Vein endothelial cell (primary cell): ENCODE measurements at places on chromosomes 7 and 10. TPM values are rescaled to one million over a fixed set of nuclear protein-coding genes. Genes with fewer than 3 reads are reported as not detected.

PCLO gene
- 3.8 and 3.9 TPM in 2 replicates for total RNA-seq

EGR2 gene
- 0.10 and 0.33 TPM in 2 replicates for total RNA-seq

DGKI gene
- 1.3 and 1.8 TPM in 2 replicates for total RNA-seq

LRMDA gene
- total RNA-seq = 18.3 TPM in 2 replicates

GPER1 gene
- total RNA-seq = 2.3 and 4.5 TPM in 2 replicates

FEZF1 gene
- not detected in 2 replicates for total RNA-seq

MKI67 gene
- total RNA-seq = 17.6 and 37.2 TPM in 2 replicates

OR2A7 gene
- total RNA-seq = not detected in 2 replicates

ASIC3 gene
- 0.29 and 0.33 TPM in 2 replicates for total RNA-seq

PRF1 gene
- total RNA-seq = not detected in 2 replicates

VGF gene
- 0.10 TPM in 1 of 2 replicates, not detected in the other for total RNA-seq

ADAMTS14 gene
- not detected in 2 replicates for total RNA-seq

BUD23 gene
- 34.0 and 35.4 TPM in 2 replicates for total RNA-seq

TOMM7 gene
- total RNA-seq = 63.2 and 82.0 TPM in 2 replicates

A1CF gene
- total RNA-seq = not detected in 2 replicates

C7orf57 gene
- not detected in 2 replicates for total RNA-seq

ZMIZ2 gene
- total RNA-seq = 24.7 and 33.0 TPM in 2 replicates

NPC1L1 gene
- total RNA-seq = not detected in 2 replicates

EBLN1 gene
- total RNA-seq = not detected in 2 replicates

ACSM6 gene
- not detected in 2 replicates for total RNA-seq

GJD4 gene
- total RNA-seq = not detected in 2 replicates

EN2 gene
- total RNA-seq = under 0.01 TPM in 1 of 2 replicates, not detected in the other

TUBB8 gene
- total RNA-seq = not detected in 2 replicates

CDH23 gene
- total RNA-seq = under 0.01 TPM in 1 of 2 replicates, not detected in the other

GHITM gene
- 137 and 149 TPM in 2 replicates for total RNA-seq
